ENCODE measurements at places on chromosomes 2 and 18. TPM values are rescaled to one million over a fixed set of nuclear protein-coding genes. Genes with fewer than 3 reads are reported as not detected.

GRCh38 chr2:25853038-25853638 lies 25.1 kb downstream of the ASXL2 start:
- H3K27me3 ChIP-seq: no peaks in the 10 kb centered on the region
- peak overlapping the region; percentile 15 for H3K4me3 ChIP-seq
- H3K36me3 ChIP-seq: peaks cover 5% of the 10 kb centered on the region

The ONECUT2 gene
- not detected for total RNA-seq

DNA sequence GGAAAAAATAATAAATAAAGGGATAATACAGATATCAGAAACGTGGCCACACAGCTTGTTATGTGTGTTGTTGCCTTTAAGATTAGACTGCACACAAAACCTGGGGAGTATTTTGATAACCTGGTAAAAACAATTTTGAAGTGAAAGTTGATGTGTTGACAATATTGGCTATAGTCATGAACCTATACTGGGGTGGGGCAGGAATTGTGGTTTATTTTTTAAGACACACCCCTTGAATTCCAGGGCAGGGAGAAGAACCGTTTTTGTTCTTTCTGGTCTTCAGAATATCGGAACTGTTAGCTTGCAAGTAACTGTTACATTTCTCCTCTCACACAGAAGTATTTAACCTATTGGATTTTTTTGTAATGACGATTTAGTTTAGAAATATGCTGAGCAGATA lies 80.4 kb downstream of the LIMS1 start:
- no peak for DNase-seq
- H3K27ac ChIP-seq: no peak overlapping the region
- peaks cover 49% of the 10 kb centered on the region for H3K4me1 ChIP-seq
- no peak overlapping the region for H3K4me3 ChIP-seq

- H3K36me3 ChIP-seq: no peaks in the 10 kb centered on the region
- H3K27me3 ChIP-seq: no peaks in the 10 kb centered on the region
- no peak overlapping the region for H3K27ac ChIP-seq
- DNase-seq: no peak
- H3K4me3 ChIP-seq: no peak overlapping the region
- H3K4me1 ChIP-seq: no peaks in the 10 kb centered on the region
Observed at GRCh38 chr2:75278821-75279379, 79.6 kb upstream of the TACR1 start.

DNA sequence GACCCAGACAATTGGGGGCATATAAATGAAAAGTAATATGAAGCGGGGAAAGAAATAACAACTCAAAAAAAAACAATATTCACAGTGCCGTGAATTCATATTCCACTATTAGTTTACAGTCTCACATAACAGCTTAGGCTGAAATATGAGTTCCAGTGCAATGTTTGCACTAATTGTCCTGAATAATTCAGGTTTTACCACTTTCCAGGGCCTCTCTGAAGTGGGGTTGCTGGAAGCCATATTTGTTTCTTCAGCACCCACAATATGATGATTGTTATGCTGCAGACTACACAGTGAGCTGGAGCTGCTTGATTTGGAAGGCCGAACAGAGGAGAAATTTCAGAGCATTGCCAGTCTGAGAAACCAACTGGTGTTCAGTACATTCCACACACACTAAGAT lies 894.5 kb upstream of the ACVR2A start:
- no peak for DNase-seq
- no peaks in the 10 kb centered on the region for H3K36me3 ChIP-seq
- H3K4me3 ChIP-seq: no peak overlapping the region
- no peaks in the 10 kb centered on the region for H3K27me3 ChIP-seq
- no peaks in the 10 kb centered on the region for H3K4me1 ChIP-seq

DNA sequence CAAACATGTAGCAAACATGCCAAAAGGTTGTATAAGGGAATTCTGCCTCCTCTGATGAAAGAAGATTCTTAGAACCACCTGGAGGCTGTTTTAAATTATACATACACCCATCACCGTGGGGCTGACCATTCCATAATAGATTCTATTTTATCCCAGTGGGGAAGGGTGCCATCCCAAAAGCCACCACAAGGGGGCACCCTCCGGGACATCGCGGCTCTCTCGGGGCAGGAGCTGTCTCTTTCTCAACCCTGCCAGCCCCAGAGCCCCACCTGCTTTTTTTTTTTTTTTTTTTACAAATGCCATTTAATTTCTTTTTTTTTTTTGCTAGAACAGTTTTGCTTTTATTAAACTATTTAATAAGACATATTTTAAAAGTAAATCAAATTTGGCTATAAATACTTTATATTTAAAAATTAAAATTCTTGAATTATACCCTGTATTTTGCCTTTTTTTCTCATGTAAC lies 8.6 kb upstream of the MTCL1 start:
- H3K4me3 ChIP-seq: no peak overlapping the region
- H3K36me3 ChIP-seq: no peaks in the 10 kb centered on the region
- H3K4me1 ChIP-seq: no peaks in the 10 kb centered on the region
- peak; percentile 79 for DNase-seq

DNA sequence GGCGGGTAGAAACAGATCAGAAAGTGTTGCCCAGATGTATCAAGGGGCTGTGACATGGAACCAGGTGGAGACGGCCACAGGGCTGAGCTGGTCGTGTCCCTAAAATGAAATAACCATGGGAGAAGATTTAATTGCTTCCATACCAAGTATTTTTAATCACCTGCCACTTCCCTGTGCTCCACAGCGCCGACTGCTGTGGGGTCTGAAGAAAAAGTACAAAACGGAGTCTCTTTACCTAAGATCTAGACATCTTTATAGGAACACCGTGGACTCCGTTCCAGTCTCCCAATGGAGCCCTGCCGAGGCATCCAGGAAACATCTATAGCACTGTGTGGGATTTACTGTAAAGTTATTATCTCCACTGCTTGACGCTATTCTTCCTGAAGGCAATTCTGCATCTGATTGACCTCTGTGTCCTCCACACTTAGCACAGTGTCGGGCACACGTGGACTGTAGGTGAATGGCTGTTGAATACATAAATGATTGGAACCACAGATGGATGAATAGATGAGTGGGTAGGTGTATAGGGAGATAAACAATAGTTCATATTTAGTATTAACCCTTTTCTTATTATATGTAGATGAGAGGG lies 21.6 kb upstream of the GYPC start:
- no peak overlapping the region for H3K4me3 ChIP-seq
- DNase-seq: peak; percentile 57
- peaks cover 16% of the 10 kb centered on the region for H3K27me3 ChIP-seq
- peaks cover 3% of the 10 kb centered on the region for H3K4me1 ChIP-seq

DNA sequence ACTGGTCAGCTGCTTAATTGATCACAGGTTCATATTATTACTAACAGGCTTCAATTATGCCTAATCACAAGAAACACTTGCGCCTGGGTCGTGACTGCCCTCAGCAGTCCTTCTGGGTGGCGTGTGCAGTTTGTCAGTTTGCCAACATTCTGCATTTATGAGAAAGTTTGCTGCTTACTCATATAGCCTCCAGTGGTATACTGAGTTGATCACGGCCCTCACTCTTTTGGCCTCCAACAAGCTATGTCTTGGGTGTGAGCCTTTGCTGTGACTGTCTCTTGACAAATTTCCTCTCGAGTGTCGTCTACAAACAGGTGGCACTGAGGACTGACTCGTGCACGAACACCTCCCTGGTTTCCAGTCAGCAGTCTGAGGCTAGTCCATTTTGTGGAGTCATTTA lies 27.3 kb downstream of the DCDC2C start:
- no peak overlapping the region for H3K4me3 ChIP-seq
- H3K4me1 ChIP-seq: peaks cover 4% of the 10 kb centered on the region
- H3K27me3 ChIP-seq: peaks cover 4% of the 10 kb centered on the region

The GPR55 gene
- total RNA-seq: 18.8 TPM

The CMPK2 gene
- 106 TPM for total RNA-seq

- peak; percentile 74 for DNase-seq
- H3K27me3 ChIP-seq: peaks cover 49% of the 10 kb centered on the region
- H3K27ac ChIP-seq: peak overlapping the region; percentile 45
- peaks cover 1% of the 10 kb centered on the region for H3K36me3 ChIP-seq
Observed at GRCh38 chr2:38076152-38076709, 280 bp upstream of the CYP1B1 start.

The ACMSD gene
- not detected for total RNA-seq

All from activated naive CD8-positive, alpha-beta T cell treated with anti-CD3 and anti-CD28 coated beads, Interleukin-2, amount 10 ng/mL, durations not matched to agents 7 days and 5 days (primary cell).